ENCODE measurements at places on chromosomes 1 and 21.

- DNase-seq: no peak
These were observed 33.2 kb downstream of the CAMSAP2 start for GRCh38 chr1:200771625-200772555.

- DNase-seq: peak; percentile 82
These were observed 45.7 kb downstream of the ZC3H11B start for GRCh38 chr1:219566951-219567947.

DNA sequence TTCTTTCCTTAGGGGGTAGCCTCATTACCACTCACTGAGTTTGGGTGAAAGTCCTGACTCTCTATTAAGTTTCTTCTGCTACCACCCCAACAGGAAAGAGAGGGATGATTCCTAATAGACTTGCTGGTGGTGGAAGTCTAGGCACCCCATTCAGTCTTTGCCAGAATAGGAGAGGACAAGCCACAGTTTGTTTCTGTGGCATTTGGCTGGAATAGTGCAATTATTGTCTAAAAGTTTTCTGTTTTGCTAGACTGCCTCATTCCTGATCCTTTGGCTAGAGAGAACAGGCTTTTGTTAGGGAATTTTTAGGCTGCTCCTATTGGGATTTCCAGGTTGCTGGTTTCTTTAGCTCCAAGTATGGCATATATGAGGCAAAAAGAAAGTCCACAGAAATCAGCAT is 9.9 kb upstream of the HJV start:
- DNase-seq: no peak

- no peak for DNase-seq
These were observed 7.2 kb downstream of the TAL1 start for GRCh38 chr1:47224676-47225399.

DNA sequence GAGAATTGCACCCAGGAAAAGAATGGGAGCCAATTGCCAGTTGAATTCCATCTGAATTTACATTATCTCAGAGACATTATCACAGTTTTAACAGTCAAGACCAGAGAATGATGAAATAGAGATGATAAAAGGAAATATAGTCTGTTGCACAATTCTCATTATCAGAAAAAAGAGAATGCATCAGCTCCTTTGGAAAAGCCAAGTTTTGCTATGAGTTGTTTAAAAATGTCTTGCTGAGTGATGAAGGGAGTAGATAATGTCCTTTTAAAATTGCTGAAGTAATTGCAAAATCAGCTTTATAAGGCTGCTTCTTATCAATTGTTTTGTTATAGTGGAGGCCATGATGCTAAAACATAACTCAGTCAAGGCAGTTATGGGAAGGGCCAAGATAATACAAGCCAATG is 37.9 kb upstream of the EEIG2 start:
- DNase-seq: no peak

DNA sequence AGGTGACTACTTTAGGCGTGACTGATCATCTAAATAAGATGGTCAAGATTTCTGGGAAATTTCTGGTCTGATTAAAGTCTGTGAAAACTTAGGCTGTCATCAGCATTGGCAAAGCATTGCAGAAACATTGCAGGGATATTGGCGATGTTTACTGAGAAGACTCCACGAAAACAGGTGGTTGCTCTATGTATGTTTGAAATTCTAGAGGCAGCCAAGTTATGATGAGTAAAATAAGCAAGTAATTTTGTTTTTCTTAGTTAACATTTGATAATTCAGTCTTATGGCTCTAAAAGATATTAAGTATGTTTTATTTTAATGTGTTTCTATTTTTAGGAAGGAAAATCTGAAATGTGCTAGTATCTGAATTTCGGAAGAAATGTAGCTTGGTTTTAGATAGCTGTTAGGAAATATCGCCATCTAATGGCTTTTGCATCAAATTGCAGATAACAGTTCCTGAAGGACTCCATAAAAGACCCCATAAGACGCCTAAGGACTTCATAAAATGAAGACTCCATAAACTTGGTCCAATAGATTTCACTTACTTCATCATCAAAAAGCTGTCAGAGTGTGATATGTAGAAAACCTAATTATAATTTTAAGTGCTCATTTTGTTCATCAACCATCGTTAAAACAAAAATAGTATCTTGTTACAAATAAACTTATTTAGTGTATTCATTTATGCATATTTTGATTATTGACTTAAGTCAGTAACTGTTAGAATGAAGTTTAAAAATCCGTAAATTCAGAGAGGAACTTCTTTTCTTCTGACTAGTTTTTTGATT is 344.6 kb downstream of the RYR2 start:
- peak; percentile 10 for DNase-seq

GRCh38 chr1:197677313-197677712 is 98.0 kb downstream of the DENND1B start:
- DNase-seq: no peak

DNA sequence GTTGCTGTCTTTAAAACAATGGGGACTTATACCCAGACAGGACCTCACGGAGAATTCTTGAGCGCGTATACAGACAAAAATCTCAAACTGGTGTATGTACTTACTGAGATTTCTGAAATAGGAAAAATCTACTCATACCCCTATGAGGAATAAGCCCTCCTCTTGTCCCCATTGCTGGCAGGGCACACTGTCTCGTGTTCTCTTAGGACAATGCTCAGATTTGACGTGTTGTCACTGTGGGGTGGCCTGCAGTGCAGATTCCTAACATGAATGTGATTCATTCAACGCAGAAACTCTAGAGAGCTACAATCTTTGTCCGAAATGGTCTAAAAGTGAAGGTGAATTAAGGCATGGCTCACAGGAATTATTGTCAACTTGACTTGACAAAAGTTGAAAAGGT is 31.1 kb upstream of the PDE9A start:
- no peak for DNase-seq

GRCh38 chr1:241642593-241642944 is 2.4 kb upstream of the CHML start:
- DNase-seq: no peak

DNA sequence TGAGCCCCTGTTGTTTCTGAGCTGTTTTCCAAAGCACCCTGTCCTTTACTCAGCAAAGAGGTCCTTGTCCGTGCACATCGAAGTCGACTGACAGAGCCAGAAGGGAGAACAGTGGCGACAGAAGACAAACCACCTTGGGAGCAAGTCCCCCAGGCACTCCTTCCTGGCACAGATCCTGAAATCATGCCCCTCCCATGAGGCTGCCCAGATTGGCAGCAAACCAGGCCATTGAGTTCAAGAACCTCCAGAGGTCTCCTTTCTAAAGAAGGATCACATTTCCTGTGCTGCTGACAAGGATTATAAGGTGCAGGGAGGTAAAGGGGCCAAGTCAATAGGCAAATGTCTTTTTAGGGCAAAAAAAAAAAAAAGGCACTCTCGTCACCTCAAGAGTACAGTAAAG is 84.7 kb upstream of the HIVEP3 start:
- DNase-seq: no peak

- DNase-seq: no peak
These were observed 262.4 kb downstream of the ST6GALNAC3 start for GRCh38 chr1:76336931-76337371.

- no peak for DNase-seq
These were observed 20.0 kb downstream of the ZNF678 start for GRCh38 chr1:227583354-227583753.

GRCh38 chr1:97572561-97572960 is 348.3 kb downstream of the DPYD start:
- no peak for DNase-seq

- no peak for DNase-seq
These were observed 30.7 kb downstream of the KYAT3 start for GRCh38 chr1:88961647-88962275.

- DNase-seq: no peak
These were observed 32.2 kb downstream of the KCNAB2 start for GRCh38 chr1:6077919-6078318.

- no peak for DNase-seq
These were observed 24.6 kb upstream of the KLHDC8A start for GRCh38 chr1:205381305-205381704.

- no peak for DNase-seq
These were observed 208.4 kb upstream of the CAMK1G start for GRCh38 chr1:209375097-209375496.

GRCh38 chr1:109716121-109716520 is 4.1 kb downstream of the GSTM5 start:
- DNase-seq: no peak

- no peak for DNase-seq
These were observed 2.9 kb upstream of the RABGAP1L start for GRCh38 chr1:174156437-174156836.

DNA sequence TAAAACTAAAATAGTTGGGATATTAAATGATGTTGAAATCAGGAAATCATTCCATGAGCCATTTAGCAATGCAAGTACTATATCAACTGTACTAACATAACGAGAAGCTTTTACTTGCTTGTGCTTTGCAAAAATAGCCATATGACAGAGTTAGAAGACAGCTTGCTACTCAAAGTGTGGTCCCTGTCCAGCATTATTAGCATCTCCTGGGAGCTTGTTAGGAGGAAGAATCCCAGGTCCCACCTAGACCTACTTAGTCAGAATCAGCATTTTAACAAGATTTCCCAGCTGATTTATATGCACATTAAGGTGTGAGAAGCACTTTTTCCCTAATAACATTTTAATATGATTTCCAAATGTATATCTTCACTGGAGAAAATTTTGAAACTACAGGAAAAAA is 4.7 kb downstream of the PRKACB start:
- DNase-seq: no peak

- no peak for DNase-seq
These were observed 51.6 kb downstream of the FAM163A start for GRCh38 chr1:179794669-179795068.

DNA sequence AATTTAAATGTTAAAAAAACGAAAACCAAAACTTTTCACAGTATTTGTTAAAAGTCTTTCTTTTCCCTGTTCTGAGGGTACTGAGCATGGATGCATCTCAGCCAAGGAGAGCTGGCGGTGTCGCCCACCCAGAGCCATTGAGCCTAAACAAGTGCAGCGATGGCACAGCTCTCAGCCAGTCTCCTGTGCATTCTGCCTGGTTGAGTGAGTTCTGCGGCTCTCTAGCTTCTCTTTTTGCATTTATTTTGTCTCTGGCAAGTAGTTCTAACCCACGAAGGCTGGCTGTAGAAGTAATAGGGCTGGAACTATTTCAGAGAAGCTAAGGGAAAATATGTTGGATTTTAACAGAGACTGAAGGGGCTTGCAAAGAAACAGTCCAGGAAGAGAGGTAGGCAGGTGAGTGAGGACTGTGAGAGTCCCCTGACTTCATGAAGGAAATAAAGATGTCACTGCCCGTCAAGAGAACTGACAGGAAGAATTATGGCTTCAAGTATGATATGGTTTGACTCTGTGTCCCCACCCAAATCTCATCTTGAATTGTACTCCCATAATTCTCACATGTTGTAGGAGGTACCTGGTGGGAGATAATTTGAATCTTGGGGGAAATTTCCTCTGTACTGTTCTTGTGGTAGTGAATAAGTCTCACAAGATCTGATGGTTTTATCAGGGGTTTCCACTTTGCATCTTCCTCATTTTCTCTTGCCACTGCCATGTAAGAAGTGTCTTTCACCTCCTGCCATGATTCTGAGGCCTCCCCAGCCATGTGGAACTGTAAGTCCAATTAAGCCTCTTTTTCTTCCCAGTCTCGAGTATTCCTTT is 35.7 kb upstream of the LIN9 start:
- DNase-seq: no peak

- DNase-seq: no peak
These were observed 14.6 kb downstream of the SDC3 start for GRCh38 chr1:30893776-30894507.

DNA sequence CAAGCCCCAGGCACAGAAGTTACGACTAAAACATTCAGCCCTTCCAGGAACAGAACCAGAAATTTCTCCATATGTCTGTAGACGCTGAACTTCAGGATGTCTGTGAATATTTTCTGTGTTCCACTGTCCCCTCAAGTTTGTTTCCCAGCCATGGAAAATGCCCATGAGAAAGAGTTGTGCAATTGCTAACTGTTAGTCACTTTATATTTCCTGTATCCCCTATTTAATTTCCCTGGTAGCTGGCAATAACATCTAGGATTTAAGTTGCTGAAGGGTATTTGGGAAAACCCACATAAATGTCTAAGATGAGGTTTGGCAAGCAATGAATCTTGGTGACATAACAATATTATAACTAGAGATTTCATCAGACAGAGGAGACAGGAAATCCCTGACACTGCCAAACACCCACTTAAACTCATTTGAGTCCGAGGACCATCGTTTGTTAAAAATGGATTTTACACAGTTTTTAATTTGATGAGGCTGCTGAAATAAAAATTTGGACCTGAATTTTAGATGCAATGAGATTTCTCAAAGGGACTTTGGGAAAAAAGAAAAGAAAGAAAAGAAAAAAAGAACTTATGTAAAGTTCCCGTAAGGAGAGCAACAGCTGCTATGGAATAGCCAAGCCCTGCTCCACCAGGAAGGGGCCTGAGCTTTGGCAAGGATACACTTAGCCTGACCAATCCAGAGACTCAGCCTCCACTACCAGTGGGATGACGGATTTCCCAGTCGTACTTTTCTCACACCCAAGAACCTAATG is 21.8 kb upstream of the ERRFI1 start:
- no peak for DNase-seq

- no peak for DNase-seq
These were observed 2.2 kb downstream of the IER5 start for GRCh38 chr1:181090641-181091126.

DNA sequence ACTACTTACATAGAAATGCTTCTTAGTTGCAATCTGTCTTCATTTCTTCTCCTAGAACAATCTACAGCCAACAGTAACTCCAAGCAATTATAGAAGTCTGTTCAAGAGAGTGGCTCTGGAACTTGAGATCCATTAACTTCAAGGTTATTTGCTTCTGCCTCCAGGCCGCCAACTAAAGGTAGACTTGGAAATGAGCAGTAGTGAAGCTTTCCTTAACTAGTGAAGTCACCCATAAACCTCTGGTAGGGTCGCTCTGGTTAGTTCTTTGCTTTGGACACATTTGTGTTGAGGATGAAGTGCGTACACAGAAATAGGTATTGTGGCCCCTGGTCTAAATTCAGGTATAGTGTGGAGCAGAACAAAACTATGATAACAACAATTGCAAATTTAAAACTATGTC is 809.9 kb upstream of the RGS18 start:
- no peak for DNase-seq

GRCh38 chr1:6317098-6317760 is 56.3 kb upstream of the GPR153 start:
- DNase-seq: no peak

DNA sequence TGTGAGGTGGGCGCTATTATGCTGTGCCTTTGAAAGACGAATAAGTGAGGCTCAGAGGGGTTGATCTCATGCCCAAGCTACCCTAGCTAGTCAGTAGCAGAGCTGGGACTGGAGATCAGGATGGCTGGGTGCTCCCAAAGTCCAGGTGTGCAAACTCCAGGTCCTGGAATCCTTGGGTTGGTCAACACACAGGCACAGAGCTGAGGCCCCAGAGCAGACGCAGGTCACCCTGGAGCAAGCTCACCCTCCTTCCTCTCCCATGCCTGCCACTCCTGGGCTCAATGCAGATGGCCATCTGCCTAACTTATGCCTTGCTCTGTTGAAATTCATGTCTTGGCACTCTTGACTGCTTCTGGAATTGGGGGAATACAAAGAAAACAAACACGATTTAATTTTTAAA is 587.2 kb downstream of the PTPRU start:
- no peak for DNase-seq

Measured in NCI-H2081 treated with DMSO at 0.1 percent for 48 hours (cell line).